ENCODE measurements at places on chromosomes 12 and 14.

DNA sequence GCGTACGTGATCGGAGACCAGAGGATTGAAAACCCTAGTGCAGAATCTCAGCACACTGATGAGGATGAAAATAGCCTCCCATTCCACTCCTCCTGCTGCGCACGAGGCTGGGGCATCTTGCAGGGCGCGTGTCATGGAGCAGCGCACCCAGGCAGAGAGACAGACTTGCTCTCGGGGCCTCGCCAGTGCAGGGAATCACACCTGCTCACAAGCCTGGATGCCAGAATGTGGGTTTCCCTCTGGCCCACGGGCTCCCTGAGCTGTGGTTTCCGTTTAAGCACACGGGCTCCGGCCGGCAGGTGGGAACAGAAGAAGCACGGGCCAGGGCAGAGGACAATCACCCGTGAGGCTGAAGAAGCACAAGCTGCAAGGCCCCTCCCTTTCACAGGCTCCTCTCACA is 2.0 kb downstream of the FGF6 start:
- peaks cover 65% of the 10 kb centered on the region for H3K27me3 ChIP-seq
- H3K36me3 ChIP-seq = no peaks in the 10 kb centered on the region
- no peak overlapping the region for H3K4me3 ChIP-seq
- peaks cover 12% of the 10 kb centered on the region for H3K4me1 ChIP-seq

- peaks cover 8% of the 10 kb centered on the region for H3K36me3 ChIP-seq
- H3K4me3 ChIP-seq = no peak overlapping the region
- peaks cover 28% of the 10 kb centered on the region for H3K4me1 ChIP-seq
- no peaks in the 10 kb centered on the region for H3K27me3 ChIP-seq
- no peak overlapping the region for H3K27ac ChIP-seq
- DNase-seq = no peak
Observed at GRCh38 chr12:121530600-121531355, 50.0 kb downstream of the KDM2B start.

DNA sequence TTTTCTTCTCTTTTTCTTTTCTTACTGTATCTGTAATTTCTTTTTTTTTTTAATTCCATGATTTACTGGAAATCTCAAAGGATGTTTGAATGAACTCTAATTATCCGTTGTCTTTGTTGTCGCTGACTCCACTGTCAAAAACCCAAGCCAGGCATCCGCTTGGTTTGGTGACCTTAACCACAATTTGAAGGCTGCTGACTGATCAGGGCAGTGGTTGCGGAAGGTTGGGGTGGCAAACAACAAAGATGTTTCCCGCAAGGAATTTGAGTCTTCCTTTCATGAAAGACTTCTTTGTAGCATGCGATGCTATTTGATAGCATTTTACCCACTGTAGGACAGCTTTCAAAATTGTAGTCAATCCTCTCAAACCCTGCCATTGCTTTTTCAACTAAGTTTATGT is 1013.8 kb downstream of the DIO2 start:
- H3K27ac ChIP-seq = no peak overlapping the region
- no peaks in the 10 kb centered on the region for H3K36me3 ChIP-seq
- DNase-seq = no peak

- peaks cover 26% of the 10 kb centered on the region for H3K27me3 ChIP-seq
- H3K36me3 ChIP-seq = no peaks in the 10 kb centered on the region
- H3K4me3 ChIP-seq = no peak overlapping the region
- peaks cover 14% of the 10 kb centered on the region for H3K4me1 ChIP-seq
- no peak for DNase-seq
Observed at GRCh38 chr12:1922075-1922709, 3.7 kb upstream of the CACNA2D4 start.

DNA sequence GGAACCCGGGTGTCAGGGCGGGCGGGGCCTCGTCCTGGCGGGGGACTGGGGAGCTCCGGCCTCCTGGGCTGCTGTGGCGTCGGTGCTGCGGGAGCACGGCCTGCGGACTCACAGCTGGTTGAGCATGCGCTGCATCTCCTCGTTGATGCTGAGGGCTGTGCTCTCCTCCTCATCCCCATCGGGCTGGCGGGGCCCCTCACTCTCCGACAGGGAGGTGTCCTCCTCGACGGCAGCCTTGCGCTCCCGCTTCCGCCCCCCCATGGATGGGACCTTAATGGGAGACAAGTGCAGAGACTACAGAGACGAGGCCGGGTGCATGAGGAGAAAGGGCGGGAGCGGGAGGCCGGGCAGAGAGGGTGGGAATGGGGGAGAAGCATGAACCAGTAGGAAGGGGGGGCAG is 7.3 kb downstream of the IFFO1 start:
- H3K4me3 ChIP-seq = no peak overlapping the region
- DNase-seq = no peak
- H3K27ac ChIP-seq = no peak overlapping the region
